ENCODE measurements at places on chromosomes 5 and 9.

GRCh38 chr5:139457241-139457640 lies 5.3 kb downstream of the ECSCR start:
- no peak for DNase-seq

GRCh38 chr9:134550584-134550983 lies 91.0 kb upstream of the COL5A1 start:
- DNase-seq = no peak

GRCh38 chr9:75937521-75938258 lies 47.2 kb downstream of the PCSK5 start:
- DNase-seq = no peak

- DNase-seq = no peak
These were observed 77.8 kb upstream of the CCDC112 start for GRCh38 chr5:115374057-115374775.

DNA sequence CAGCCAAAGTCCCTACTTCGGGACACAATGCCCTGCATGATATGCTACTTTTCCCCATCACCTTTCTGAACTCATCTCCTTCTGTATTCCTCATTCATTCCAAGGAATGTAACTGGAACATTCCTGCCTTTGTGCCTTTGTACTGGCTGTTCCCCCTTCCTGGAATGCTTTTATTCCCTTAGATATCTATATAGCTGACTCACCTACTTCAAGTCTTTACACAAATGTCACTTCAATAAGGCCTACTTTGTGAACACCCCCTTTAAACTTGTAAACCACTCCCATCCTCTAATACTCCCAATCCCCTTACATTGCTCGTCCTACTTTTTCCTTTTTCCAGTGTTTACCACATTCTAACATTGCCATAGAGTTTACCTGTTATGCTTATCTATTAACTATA lies 2.4 kb downstream of the NOL6 start:
- DNase-seq = no peak

DNA sequence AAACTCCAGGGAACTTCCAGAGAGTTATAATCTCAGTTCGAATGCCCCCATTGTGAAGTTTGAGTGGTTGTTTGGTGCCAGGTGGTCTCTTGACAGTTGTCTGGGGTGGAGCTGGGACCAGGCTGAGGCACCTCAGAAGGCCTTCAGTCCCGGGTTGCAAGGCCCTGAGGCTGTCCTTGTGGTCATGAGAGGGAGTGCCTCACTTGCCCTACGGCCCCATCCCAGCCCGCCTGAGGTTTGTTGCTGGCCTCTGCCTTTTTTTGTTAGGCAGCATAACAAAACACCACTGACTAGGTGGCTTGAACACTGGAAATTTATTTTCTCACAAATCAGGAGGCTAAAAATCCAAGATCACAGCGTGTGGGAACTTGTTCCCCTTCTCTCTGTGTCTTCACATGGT lies 73.0 kb upstream of the PAPPA start:
- DNase-seq = no peak

DNA sequence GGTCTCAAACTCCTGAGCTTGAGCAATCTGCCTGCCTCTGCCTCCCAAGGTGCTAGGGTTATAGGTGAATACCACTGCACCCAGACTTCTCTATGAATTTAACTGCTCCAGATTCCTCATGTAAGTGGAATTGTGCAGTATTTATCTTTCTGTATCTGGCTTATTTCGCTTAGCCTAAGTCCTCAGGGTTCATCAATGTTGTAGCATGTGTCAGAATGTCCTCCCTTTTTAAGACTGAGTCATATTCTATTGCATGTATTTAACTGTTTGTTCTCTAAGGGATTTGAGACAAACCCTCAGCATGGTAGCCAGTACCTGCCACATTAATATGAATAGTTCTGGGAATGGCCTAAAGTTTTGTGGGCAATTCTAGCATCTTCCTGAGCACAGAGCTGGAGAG lies 53.9 kb upstream of the TUT7 start:
- DNase-seq = no peak

- no peak for DNase-seq
These were observed 127.8 kb downstream of the SV2C start for GRCh38 chr5:76210946-76211345.

- DNase-seq = no peak
These were observed 332.3 kb downstream of the TRPM3 start for GRCh38 chr9:70789086-70789485.

- no peak for DNase-seq
These were observed 10.3 kb downstream of the CNOT8 start for GRCh38 chr5:154868702-154869101.

GRCh38 chr9:137186385-137186784 lies 2.0 kb downstream of the ANAPC2 start:
- no peak for DNase-seq

DNA sequence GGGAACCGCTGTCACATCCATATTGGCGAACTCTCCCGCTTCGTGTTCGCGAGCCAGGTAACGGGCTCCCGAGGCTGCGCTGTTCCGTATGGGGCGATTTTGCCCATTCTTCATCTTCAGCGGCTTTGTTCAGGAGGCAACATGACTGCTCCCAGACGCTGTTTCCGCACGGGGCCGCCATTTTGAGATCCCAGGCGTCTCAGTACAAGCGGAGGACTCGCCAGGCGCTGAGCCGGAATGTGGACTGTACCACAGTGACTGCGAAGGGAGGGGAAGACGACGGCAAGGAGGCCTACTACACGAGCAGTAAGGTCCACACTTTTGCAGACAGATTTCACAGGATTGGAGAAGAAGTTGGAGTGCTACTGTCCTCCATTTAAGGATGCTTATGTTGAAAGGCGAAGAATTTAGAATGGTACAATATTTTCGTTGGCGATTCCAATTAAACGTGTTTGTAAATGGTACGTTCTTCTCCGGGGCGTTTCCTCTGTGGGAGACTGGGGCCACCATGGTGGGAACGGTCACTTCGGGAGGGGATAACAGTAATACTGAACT lies 41.6 kb upstream of the ZNF300 start:
- no peak for DNase-seq

GRCh38 chr9:108212184-108212583 lies 643.6 kb downstream of the ACTL7B start:
- no peak for DNase-seq

GRCh38 chr5:35367526-35367925 lies 137.2 kb upstream of the PRLR start:
- DNase-seq = no peak

GRCh38 chr5:127910307-127910956 lies 173.1 kb upstream of the SLC12A2 start:
- DNase-seq = no peak
